ENCODE measurements at places on chromosomes 16 and 17.

GRCh38 chr17:32481193-32481592, 5.6 kb upstream of the CDK5R1 start:
- DNase-seq: no peak

DNA sequence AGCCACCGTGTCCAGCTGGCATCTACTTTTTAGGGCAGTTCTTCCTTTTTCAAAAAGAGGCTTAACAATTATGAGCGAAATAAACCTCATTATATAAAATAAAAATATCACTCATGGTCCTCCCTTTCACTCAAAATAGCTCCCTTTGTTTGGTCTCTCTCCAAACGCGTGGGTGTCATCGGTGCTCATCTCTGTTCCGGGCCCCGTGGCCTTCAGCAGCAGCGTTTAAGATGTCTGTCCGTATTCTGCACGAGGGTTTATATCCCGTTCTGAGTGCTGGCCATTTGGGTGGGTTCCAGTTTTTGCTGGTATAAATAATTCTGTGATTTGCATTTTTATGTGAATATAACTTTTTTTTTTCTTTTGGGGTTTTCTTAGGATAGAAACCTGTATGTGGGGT, 33.4 kb downstream of the PRMT7 start:
- no peak for DNase-seq

DNA sequence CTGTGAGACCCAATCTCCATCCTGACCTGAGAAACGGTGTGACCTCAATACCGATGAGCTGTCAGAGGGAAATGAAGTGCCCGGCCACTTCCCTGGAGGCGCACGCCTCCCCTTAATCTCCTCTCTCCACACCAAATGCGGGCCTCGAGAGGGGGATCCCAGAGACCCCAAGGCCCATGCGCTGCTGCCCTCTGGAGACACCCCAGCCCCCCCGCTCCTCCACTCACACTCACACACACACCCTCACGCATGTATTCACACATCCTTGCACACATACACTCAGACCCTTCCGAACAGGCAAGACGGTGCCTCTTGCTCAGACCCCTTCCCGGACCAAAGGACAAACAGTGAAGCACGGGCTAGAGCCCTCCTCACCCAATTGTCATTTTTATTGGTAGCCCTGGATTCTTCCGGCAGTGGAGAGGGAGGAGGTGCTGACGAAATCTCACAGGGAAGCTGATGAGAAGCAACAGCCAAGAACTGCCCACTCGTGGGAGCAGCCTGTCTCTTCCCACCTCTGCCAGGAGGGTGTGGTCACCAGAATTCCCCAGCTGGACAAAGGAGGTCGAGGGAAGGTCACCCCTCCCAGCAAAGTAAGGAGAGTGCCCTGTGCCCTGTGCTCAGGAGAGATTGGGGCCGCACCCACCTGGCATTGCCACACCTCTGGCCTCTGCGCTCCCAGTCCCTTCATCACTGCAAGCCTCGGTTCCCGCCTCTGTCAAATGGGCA, 136.0 kb upstream of the TNRC6C start:
- DNase-seq: no peak

DNA sequence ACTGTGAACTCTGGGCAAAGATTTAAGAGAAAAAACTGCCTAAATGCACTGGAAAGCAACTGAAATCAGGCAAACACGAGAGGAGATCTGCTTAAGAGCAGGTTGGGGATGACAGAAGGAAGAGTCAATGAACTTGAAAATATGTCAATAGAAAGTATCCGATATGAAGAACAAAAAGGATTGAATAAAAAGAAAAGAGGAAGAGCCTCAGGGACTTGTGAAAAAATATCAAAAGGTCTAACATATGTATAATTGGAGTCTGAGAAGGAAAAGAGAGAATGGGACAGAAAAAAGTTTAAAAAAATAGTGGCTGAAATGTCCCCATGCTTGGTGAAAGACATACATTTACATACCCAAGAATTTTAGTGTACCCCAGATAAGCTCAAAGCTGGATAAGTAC, 195.5 kb downstream of the COPRS start:
- DNase-seq: no peak

- no peak for DNase-seq
These were observed 25.3 kb downstream of the MGRN1 start for GRCh38 chr16:4649744-4650442.

- no peak for DNase-seq
These were observed 11.0 kb upstream of the CUEDC1 start for GRCh38 chr17:57966246-57966645.

- DNase-seq: no peak
These were observed 726 bp upstream of the SLC13A5 start for GRCh38 chr17:6713918-6714271.

GRCh38 chr16:12786081-12786480, 17.6 kb downstream of the CPPED1 start:
- no peak for DNase-seq

- peak; percentile 20 for DNase-seq
These were observed 5.2 kb upstream of the GRIN2C start for GRCh38 chr17:74864866-74865395.

GRCh38 chr17:51951741-51952140, 206.8 kb downstream of the CA10 start:
- DNase-seq: no peak

DNA sequence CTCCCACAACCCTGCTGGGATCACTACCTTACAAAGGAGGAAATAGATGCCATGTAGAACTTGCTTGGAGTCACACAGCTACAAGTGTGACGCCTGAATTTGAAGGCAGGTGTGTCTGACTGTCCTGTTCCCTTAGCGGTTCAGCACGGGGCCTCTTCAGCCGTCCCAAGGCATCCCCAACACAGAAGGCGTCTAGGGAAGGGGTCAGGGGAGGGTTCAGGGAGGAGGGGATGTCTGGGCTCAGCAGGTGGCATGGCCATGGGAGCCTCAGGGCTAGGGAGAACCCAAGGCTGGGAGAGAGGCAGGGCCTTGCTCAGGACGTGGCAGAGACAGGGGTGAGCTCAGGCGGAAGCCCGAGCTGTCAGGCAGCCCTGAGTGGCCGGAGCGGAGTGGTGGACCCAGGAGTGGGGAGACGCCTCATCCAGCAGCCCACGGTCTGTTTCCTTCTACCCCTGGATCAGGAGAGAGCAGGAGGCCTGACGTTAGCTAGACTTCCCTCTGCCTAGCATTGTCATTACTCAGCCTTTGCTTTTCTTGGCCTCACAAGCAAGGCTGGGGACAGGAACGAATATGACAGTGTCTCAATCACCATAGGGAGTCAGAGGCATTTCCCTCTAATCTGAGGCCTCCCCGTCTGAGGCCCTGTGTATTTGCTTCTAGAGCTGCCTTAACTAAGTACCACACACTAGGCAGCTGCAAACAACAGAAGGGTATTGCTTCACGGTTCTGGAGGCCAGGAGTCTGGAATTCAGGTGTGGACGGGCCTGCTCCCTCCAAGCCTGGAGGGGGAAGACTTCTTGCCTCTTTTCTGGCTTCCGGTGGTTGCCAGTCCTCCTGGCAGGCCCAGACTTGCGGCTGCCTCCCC, 31.3 kb upstream of the ANKRD40CL start:
- DNase-seq: no peak

GRCh38 chr17:28519236-28519635, 13.1 kb downstream of the FOXN1 start:
- no peak for DNase-seq

DNA sequence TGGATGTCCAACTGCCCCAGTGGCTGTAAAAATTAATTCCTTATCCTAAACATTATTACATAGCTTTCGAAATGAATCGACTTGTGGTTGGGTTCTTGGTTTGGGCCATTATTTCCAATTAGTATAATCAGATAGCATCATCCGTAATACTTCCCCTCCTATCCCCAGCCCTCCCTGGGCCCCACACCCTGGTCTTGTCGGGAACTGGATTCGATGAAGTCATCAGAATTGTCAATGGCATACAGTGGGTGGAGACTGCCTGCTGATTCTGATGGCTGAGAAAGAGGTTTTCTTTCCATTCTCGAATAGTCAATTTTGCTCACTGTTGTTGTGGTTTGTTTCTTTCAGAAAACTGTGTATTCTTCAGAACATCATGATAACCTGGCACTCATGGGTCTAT, 395.1 kb downstream of the SEC14L1 start:
- DNase-seq: no peak

- no peak for DNase-seq
These were observed 16.3 kb upstream of the DPEP1 start for GRCh38 chr16:89596957-89597649.

DNA sequence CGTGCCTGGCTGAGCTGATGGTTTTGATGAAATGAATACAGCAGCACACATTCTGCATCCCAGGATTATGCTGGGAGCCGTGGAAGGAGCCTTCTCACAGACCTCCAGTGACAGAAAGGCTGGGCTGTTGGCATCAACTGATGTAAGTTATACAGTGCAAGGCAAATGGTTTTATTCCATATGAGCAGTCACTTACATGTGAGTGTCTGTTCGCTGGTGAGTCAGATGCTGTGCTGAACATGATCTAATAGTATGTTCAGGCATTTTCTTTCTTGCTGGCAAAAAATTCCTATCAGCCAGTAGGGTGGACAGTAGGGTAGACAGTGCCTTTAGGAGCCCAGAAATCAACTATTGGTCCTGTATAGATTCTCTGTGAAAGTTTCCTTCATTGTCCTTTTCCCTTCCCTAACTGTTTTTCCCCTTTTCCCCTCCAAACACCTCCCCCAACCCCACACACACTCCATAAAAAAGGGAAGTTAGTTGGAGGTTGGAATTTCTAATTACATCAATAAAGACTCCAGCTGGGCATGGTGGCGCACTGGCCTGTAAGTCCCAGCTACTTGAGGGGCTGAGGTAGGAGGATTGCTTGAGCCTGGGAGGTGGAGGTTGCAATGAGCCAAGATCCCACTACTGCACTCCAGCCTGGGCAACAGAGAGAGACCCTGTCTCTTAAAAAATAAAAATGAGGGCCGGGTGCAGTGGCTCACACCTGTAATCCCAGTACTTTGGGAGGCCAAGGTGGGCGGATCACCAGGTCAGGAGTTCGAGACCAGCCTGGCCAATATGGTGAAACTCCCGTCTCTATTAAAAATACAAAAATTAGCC, 36.2 kb downstream of the LDHD start:
- no peak for DNase-seq

DNA sequence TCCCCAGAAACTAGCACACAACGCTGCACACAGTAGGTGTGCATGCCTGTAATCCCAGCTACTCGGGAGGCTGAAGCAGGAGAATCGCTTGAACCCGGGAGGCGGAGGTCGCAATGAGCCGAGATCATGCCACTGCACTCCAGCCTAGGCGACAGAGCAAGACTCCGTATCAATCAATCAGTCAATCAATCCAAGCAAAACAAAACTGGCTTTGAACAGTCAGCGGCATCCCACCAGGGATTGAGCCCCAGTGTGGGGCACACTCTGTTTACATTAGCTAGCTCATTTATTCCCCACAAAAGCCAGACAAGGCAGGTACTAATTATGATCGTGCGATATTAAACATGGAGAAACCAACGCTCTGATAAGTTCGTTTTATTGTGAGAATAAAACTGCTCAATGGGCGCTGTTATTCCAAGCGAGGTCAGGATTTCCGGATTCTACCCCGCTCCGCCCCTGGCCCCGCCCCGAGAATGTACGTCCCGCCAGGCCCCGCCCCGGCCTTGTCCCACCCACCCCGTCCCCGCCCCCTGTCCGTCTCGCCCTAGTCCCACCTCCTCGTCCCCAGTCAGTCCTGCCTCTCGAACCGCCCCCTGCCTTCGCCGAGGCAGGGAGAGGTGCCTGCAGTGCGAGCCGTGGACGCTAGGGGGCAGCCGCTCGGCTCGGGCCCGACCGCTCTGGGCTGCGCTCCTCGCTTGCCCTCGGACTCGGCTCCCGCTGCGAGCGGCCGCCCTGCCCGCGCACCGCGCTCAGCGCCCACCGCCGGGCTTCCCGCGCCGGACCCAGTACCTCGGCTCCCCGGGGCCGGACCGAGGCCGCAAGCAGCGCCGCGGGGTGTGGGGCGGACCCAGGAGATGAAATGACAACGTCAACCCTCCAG, at the start of gene VPS4A:
Gene VPS4A, plus strand, starts transcription at position 698 of the 880 bp plus-strand sequence. Its CDS starts 162 bp downstream, at position 860.
- DNase-seq: peak; percentile 91

GRCh38 chr16:6249863-6250262, 1082.8 kb upstream of the RBFOX1 start:
- no peak for DNase-seq

- DNase-seq: no peak
These were observed 221.0 kb downstream of the CCDC182 start for GRCh38 chr17:57523926-57524632.

DNA sequence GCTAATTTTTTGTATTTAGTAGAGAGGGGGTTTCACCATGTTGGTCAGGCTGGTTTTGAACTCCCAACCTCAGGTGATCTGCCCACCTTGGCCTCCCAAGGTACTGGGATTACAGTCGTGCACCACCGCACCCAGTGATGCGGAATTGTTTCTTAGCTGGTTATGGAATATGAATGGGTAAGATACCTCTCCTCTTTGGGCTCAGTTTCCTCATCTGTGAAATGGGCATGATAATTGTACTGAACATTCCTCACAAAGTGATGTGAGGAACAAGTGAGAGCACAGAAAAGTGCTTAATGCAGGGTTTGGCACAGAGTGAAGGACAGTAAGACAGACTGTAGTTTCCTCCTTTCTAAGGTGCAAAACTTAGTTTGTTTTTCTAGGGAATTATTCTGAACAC, 31.0 kb upstream of the NFAT5 start:
- DNase-seq: no peak

DNA sequence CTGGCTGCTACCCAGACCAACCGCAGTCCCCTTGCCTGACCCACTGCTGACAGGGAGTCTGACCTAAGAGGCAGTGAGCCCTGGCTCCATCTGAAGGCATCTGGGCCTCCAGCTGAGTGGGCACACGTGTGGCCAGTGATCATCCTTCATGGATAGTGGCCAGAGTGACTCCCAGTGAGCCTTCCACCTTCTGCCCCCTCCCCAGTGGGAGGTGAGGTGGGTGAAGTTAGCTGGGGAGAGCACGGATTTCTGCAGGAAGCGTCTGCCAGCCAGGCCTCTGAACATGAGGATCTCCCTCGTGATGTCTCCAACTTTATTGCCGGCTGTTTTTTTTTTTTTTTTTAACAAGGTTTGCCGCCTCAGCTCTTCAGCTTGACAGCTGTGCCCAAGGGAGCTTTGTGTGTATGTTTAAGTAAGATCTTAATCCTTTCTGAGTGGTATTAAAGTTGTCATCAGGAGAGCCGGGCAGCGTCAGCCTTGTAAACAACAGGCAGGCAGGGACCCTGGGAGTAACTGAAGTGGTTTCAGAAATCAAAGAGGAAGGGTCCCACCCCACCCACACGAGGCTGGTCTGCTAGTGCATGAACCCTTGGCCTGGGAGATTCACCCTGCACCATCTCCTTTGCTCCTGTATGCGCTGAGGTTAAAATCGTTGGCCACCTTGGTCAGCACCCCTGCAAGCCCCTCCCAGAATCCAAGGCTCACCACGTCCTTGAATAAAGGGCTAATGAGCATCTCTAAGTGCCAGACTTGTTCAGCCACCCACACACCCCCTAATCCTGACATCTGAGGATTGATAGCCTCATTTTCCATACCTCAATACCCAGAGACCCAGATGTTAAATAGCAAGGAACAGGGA, 33.3 kb downstream of the RHBDL3 start:
- no peak for DNase-seq

- no peak for DNase-seq
These were observed 119.9 kb downstream of the CMIP start for GRCh38 chr16:81564421-81564911.

Measured in GOT3 (cell line).